ENCODE measurements at places on chromosomes 13 and 19. TPM values are rescaled to one million over a fixed set of nuclear protein-coding genes. Genes with fewer than 3 reads are reported as not detected.

GRCh38 chr13:79307866-79308298, 98.2 kb downstream of the RBM26 start:
- H3K27ac ChIP-seq: no peak overlapping the region
- no peaks in the 10 kb centered on the region for H3K4me1 ChIP-seq
- no peak for DNase-seq
- H3K36me3 ChIP-seq: no peaks in the 10 kb centered on the region
- H3K27me3 ChIP-seq: no peaks in the 10 kb centered on the region

DNA sequence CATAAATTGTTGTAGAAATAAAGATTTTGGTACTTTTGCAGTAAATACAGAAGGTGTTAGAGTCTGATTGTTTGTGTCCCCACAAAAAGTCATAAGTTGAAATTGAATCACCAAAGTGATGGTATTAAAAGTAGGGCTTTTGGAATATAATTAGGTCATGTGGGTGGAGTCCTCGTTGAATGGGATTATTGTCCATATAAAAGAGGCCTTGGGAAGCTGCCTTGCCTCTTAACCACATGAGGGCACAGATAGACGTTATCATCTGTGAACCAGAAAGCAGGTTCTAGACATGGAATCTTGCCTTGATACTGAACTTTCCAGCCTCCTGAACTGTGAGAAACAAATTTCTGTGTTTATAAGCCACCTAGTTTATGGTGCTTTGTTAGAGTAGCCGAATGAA, 186.8 kb downstream of the PRR20E start:
- H3K4me1 ChIP-seq: no peaks in the 10 kb centered on the region
- H3K36me3 ChIP-seq: no peaks in the 10 kb centered on the region
- H3K4me3 ChIP-seq: no peak overlapping the region
- H3K27ac ChIP-seq: no peak overlapping the region

DNA sequence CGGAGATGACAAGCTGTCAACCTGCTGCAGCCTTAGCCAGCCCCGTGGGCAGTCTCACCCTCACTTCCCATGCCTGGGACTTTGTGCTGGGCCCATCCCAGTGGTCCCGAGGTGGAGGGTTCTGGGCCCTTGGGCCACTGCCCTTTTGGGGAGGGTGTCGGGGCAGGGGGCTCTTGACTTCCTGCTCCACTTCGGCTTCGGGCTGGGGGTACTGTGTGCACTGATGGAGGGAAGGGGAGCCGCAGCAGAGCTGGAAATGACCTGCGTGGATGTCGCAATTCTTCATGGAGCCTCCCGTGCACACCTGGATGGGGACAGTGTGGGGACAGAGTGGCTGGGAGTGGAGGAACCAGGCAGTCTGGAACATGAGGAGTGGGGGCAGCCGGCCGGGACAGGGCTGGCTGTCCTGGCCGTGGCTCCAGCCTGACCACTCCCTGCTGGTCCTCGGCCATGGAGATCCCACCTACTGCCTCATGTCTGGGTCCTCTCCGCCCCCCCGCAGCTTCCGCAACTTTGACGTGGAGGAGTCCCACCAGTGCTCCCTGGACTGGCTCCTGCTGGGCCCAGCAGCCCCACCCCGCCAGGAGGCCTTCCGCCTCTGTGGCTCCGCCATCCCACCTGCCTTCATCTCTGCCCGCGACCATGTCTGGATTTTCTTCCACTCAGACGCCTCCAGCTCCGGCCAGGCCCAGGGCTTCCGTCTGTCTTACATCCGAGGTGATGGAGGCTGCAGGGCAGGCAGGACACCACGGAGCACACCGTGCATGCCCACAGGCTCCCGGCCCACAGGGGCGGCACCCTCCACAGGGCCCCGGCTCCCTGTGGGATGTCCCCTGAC, 10.2 kb downstream of the LRP3 start:
- H3K4me1 ChIP-seq: no peaks in the 10 kb centered on the region
- peak; percentile 29 for DNase-seq
- H3K27ac ChIP-seq: no peak overlapping the region
- peaks cover 31% of the 10 kb centered on the region for H3K36me3 ChIP-seq

C5AR2 gene
- polyA plus RNA-seq: 1.5 TPM

CBARP gene
- 0.48 TPM for polyA plus RNA-seq

DNA sequence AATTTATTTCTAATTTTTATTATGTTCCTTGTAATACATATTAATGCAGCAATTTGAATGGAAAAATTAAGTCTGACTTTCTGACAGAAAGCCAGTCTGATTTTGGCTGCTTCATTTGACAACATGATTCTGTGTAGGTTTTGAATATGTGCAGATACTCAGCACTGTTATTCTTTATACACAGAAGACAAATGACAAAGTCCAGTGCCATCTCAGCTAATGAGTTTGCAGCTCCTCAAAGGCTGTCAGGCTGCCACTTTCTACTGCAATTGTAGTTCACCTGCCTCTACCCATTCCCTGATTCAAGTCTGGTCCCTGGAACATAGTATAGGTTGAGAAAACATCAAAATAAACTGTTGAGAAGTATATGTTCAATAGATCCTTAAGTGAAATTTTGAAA, 2.9 kb upstream of the CHAMP1 start:
- no peak for DNase-seq
- no peak overlapping the region for H3K27ac ChIP-seq
- peaks cover 3% of the 10 kb centered on the region for H3K36me3 ChIP-seq
- no peaks in the 10 kb centered on the region for H3K27me3 ChIP-seq
- H3K4me3 ChIP-seq: no peak overlapping the region
- peaks cover 23% of the 10 kb centered on the region for H3K4me1 ChIP-seq

DNA sequence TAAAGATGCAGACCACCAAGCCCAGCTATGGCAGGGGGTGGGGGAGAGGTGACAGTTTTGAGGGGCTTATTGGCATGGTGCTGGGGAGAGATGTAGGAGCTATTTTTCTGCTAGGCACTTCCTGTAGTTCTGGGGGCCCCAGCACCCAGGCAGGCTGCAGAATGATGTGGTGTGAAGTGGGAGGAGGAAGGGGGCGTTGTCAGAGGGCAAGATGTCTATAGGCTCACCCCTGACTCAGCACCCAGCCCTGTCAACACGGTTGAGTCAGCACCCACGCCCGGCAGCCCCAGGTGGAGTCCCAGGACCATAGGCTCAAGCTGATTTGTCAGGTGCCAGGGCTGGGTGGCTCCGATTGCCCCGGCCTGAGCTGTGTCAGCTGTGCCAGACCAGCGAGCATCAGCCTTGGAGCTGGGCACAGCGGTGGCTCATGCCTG, 5.8 kb downstream of the KLF2 start:
- H3K4me1 ChIP-seq: peaks cover 50% of the 10 kb centered on the region
- H3K36me3 ChIP-seq: peaks cover 40% of the 10 kb centered on the region
- peak overlapping the region; percentile 94 for H3K27ac ChIP-seq
- H3K4me3 ChIP-seq: no peak overlapping the region
- DNase-seq: peak; percentile 97

GRCh38 chr19:3982701-3983541, 2.3 kb downstream of the EEF2 start:
- no peak overlapping the region for H3K27ac ChIP-seq
- peaks cover 77% of the 10 kb centered on the region for H3K4me1 ChIP-seq
- H3K36me3 ChIP-seq: peaks cover 65% of the 10 kb centered on the region
- peak overlapping the region; percentile 80 for H3K4me3 ChIP-seq

SPART gene
- 31.2 TPM for polyA plus RNA-seq

DNA sequence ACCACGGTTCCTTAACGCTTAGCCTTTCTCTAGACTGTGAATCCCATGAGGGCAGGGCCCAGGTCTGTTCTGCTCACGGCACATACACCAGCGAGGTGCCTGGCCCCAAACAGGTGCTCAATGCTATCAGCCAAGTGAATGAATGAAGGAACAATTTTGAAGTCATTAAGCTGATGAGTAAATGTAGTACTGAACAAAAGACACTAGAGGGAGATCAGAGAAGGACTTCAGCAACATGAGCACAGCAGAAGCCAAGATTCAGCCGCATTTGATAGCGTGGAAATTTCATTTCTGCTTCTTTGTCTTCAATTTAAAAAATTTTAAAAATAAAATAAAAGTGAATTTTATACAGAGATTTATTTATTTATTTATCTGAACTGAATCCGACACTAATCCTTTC, 20.1 kb upstream of the MYO16 start:
- DNase-seq: no peak
- no peaks in the 10 kb centered on the region for H3K27me3 ChIP-seq
- no peak overlapping the region for H3K27ac ChIP-seq

LILRB3 gene
- 22.5 TPM for polyA plus RNA-seq

GRCh38 chr19:21568816-21569493, 63.6 kb downstream of the ZNF429 start:
- H3K4me1 ChIP-seq: no peaks in the 10 kb centered on the region
- H3K36me3 ChIP-seq: no peaks in the 10 kb centered on the region
- peak overlapping the region; percentile 75 for H3K27ac ChIP-seq
- no peak for DNase-seq
- peak overlapping the region; percentile 36 for H3K4me3 ChIP-seq

DNA sequence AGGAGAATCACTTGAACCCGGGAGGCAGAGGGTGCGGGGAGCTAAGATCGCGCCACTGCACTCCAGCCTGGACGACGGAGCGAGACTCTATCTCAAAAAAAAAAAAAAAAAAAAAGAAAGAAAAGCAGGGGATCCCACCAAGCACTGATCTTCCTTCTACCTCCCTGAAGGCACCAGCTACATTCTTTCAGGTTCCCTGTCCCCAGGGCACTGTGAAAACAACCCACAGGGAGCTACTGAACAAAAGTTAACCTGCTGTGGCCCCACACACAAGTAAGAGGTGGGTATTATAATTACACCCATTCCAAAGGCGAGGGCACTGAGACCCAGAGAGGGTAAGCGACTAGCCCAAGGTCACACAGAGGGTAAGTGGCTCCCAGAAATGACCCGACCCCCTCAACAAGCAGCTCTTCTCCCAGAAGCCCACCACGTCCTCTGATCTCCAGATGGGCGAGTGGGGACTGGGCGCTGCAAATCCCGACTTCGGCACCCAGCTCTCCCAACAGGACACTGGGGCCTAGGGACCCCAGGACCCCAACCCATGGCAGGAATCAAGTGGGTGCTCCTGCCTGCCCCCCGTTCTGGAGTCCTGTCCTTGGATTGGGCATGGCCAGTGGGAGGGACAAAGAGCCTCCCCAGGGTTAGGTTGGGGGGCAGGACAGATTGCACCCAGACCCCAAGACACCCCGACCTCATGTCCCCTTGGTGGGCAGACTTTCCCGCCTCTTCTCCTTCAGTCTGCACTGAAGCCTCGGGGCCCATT, 2.4 kb downstream of the LMNB2 start:
- H3K4me1 ChIP-seq: peaks cover 16% of the 10 kb centered on the region
- no peak for DNase-seq
- H3K36me3 ChIP-seq: peaks cover 22% of the 10 kb centered on the region
- H3K4me3 ChIP-seq: no peak overlapping the region

GRCh38 chr19:38695317-38695683, 47.9 kb downstream of the ACTN4 start:
- peak overlapping the region; percentile 49 for H3K4me3 ChIP-seq
- H3K4me1 ChIP-seq: peaks cover 95% of the 10 kb centered on the region
- no peaks in the 10 kb centered on the region for H3K27me3 ChIP-seq
- no peak for DNase-seq
- H3K27ac ChIP-seq: peak overlapping the region; percentile 80
- H3K36me3 ChIP-seq: peaks cover under 1% of the 10 kb centered on the region

DNA sequence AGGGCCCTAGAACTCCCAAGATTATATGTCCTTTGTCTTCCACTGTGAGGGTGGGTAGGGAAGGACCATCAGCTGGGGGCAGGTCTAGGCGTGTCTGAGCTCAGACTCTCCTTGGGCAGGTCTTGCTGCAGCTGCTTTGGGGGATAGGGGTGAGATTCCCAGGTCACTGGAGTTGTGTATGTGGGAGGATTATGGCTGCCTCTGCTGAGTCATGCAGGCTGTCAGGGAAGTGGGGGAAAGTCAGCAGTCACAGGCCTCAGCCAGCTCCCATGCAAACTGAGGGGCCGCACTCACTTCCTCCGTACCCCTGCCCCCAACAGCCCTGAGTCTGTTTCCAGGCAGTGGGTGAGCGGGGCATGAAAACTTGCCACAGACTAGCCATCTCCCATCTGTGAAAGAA, 600.8 kb downstream of the DIAPH3 start:
- no peaks in the 10 kb centered on the region for H3K27me3 ChIP-seq
- H3K27ac ChIP-seq: no peak overlapping the region
- DNase-seq: no peak
- H3K4me1 ChIP-seq: peaks cover 3% of the 10 kb centered on the region

All from spleen (tissue), 13 donors.